ENCODE measurements at places on chromosomes 12 and 14.

DNA sequence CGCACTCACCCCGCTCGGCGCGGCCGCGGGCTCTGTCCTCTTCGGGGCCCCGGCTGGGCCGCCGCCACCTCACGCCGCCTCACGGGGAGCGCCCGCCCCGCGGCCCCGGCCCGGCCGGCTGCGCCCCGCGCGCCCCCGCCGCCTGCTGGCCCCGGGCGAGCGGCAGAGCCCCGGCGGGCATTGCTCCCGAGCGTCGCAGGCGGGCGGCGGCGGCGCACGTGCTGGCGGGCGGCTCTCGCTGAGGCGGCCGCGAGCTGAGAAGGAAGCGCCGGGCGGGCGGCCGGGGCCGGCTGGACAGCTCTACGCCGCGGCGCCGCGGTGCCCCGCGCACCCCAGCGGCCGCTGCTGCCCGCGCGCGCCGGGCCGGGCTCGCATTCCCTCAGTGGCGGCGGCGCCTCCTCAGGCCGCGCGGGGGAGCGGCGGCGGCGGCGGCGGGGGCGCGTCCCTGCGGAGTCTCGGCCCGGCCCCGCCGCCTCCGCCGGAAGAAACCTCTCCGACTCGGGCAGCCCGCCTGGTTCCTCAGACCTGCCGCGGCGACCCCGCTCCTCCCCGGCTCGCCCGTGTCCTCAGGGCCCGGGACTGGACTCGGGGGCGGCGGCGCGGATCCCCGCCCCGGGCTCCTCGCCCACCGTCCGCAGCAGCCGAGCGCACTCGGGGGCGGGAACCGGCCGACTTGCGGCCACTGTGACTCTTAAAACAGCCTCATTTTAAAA lies at the start of gene PITPNM2:
TSS of gene PITPNM2 (minus strand) at position 347 of the 713 bp plus-strand sequence. CDS start 116,500 bp downstream, outside the sequence.
- DNase-seq, result peak; percentile 86

GRCh38 chr14:38279572-38279971 lies 23.7 kb upstream of the CLEC14A start:
- no peak for DNase-seq

DNA sequence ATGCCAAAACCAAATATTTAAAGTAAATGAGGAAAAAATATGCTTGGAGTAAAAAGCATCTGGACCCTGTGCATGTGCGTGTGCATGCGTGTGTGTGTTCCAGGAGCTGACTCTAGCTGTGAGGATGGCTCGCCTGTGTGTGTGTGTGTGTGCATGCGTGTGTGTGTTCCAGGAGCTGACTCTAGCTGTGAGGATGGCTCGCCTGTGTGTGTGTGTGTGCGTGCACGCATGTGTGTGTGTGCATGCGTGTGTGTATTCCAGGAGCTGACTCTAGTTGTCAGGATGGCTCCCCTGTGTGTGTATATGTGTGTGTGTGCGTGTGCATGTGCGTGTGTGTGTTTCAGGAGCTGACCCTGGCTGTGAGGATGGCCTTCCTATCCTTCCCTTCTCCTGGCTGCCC lies 357.7 kb downstream of the CACNA1C start:
- no peak for DNase-seq

DNA sequence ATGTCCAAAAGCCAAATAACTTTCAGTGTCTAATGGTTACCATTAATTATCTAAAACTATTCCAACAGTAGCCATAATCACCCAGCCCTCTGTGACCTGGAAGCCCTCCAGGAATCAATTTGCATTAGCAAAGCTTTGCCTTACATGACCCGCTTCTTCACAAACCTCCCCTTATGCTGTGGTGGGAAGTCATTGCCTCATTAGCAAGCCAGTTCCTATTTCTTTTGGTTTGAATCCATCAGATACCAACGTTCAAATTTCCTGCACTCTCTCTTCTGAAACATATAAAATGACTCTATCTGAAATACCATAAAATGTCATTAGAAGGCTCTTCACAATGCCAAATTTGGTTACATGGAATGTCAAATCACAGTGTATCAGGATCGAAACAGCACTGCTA lies 268.3 kb upstream of the PRKD1 start:
- no peak for DNase-seq

GRCh38 chr12:67035121-67035520 lies 234.0 kb upstream of the CAND1 start:
- no peak for DNase-seq

DNA sequence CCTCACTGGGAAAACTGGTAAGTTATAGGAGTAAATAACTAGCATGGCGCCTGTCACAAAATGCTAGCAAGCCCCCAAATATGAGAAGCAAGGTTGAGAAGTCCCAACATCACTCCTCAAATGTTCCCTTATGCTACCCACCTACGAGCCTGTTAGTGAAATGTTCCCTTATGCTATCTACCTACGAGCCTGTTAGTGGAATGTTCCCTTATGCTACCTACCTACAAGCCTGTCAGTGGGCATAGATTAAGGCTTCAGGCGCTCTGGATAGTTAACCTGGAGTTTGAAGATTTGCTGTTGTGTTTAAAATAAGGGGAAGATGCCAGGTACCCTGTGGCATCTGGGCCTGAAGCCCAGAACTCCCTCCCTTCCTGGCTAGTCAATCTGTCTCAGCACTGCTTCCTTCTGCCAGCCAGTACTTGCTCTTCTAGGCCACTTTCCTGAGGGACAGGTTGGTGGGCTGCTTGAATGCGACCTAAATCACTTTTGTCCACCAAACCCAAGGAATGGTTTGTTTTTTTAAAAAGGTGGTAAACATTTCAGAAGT lies 67.1 kb upstream of the SINHCAF start:
- no peak for DNase-seq

DNA sequence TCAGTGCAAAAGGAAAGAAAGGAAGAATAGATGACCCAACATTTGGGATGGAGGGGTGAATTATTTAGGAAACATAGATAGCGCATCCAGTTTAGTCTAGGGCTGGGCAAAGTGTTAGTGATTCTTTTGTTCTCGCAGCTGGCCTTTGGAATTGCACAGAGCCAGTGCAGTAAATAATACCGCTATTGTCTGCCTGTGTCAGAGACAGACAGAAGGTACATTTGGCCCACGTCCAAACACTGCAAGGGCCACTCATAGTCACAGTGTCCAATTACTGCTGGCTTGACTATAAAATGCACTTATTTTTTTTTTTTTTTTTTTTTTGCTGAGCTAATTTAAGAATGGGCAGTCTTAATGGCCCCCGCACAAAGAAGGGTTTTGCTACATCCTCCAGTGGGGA lies 638.6 kb downstream of the BCL11B start:
- DNase-seq, result peak; percentile 71

DNA sequence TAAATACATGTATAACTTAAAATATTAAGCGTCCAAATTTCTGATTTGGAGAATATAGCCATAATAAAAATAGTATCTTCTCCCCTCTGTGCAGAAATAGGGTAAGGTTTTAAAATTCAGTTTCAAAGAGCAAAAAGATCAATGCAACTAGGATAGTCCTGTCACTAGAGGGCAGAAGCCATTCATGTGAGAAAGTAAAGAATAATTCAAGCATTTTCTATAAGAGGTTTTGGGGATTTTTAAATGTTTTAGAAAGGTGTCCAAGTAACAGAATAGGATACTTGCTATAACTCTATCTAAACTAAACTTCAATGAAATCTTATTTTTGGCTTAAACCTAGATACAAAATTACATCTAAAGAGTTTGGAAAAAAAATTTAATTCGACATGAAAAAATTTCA lies 50.3 kb downstream of the ADAMTS20 start:
- peak; percentile 84 for DNase-seq

GRCh38 chr14:29085546-29085945 lies 319.0 kb downstream of the FOXG1 start:
- peak; percentile 12 for DNase-seq

DNA sequence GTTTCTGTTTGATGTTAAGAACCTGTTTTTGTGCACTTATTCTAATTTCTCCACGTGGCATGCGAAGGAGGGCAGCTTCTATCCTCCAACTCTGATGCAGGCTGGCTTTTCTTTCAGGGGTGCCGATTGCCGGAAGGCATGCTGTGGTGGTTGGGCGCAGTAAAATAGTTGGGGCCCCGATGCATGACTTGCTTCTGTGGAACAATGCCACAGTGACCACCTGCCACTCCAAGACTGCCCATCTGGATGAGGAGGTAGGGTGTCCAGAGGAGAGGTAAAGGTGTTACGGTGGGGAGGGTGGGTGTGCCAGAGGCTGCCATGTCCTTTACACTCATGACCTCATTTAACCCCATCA lies 29.6 kb downstream of the MTHFD1 start:
- DNase-seq, result no peak

Measured in DMS53 (cell line).